ENCODE measurements at places on chromosomes 3 and 15.

DNA sequence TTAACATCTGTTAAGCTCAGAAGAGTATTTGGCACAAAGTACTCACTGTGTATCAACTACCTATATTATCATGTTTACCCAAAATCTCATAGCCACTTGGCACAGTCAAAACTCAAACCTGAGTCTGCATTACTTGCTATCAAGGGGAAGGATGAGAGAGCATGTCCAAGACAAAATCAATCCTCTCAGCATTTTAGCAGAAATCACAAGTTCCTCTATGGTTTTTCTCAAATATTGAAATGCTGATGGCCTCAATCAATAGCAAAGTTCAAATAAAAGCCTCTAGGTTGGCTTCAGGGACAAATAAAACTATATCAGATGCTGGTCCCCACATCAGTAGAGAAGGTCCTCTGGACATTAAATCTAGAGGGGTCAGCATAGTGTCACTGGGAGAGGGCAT, 14.3 kb downstream of the TBC1D2B start:
- no peak for DNase-seq

- DNase-seq, result no peak
Observed at GRCh38 chr15:41809526-41810220, 18.2 kb upstream of the JMJD7 start.

GRCh38 chr3:133917144-133917543, 21.5 kb upstream of the RAB6B start:
- DNase-seq, result no peak

- DNase-seq, result no peak
Observed at GRCh38 chr3:45933591-45933990, 9.7 kb upstream of the CXCR6 start.
